AG04449 (cell line): ENCODE measurements at places on chromosomes 11 and 22.

DNA sequence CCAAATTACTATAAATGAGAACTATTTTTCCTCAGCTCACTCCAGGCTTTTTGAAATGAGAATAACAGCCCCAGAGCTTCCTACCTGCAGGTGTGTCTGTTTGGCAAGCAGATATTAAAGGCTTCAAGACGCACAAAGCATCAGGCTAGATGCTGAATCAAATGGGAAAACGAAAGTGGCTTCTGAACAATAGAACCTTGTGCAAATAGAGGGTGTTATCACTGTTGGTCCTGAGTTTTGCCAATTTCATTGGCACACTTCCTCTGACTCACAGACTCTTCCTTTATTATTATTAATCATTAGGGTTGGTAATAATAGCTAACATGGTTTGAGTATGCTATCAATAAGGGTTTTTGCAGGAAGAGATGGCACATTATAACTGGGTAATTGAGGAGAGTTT is 13.4 kb downstream of the SYT13 start:
- DNase-seq: no peak

DNA sequence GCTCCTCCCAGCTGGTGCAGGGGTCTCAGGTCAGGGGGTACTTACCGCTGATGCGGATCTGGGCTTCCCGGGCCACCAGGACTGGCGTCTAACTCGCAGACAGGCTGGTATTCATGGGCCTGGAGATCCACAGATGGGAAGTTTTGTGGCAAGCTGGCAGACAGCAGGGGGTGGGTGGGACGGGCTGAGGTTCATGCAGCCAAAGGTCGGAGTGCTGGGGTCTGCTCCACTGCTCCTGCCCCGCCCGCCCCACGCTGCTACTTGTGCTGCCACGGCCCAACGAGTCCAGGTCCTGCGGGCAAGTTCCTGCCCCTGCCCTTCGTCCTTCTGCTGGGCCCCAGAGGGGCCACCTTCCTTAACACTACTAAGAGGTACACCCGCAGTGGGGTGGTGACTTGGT is 3.1 kb downstream of the ACY3 start:
- no peak for DNase-seq

DNA sequence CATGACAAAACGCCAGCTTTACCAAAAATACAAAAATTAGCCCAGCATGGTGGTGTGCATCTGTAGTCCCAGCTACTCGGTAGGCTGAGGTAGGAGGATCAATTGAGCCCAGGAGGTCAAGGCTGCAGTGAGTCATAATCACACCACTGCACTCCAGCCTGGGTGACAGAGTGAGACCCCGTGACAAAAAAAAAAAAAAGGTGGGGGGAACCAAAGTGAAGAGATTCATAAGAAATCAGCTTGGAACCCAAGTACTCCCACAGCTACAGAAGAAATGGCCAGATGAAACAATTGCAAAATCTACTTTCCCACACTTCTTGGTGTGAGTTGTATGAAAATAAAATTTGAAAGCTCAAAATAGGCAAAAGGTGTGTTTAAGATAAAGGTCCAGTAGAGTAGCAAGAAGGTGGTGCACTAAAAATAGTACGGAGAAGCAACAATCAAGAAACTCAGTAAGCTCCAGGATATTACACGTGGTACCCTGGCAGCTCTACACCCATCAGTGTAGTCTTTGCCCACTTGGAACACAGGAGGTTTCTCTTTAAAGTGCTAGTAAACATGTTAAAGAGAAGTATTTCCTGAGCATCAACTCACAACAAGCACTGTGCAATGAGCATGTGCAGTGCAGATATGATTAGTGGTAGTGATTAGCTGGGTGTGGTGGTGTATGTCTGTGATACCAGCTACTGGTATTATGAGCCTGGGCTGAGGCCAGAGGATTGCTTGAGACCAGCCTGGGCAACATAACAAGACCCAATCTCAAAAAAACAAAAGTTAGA is 5.3 kb downstream of the HARBI1 start:
- DNase-seq: no peak

GRCh38 chr11:120906766-120907165 is 117.1 kb upstream of the TBCEL start:
- no peak for DNase-seq

- DNase-seq: no peak
These were observed 4274.9 kb upstream of the OR11H1 start for GRCh38 chr22:11253000-11253511.

- DNase-seq: no peak
These were observed 19.1 kb downstream of the PIK3C2A start for GRCh38 chr11:17188675-17189074.

GRCh38 chr22:37669586-37669985 is 5.8 kb upstream of the LGALS1 start:
- DNase-seq: no peak

DNA sequence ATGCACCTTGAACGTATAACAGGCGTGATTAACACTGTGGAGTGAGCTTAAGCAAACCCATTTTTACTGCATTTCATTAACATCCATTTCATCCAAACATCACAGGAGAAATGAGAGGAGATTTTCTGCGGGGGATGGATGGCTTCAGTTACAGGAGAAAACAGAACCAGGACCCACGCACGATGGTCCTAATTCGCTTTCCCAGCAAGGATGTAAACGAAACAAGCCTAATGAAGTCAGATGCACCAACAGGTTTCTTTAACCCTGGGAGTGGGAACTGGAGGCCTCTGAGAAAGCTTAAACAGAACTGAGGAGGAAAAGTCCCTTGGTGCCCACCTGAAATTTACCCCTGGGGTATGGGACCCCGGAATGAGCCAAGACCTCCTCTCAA is 2.7 kb downstream of the CADM1 start:
- no peak for DNase-seq
